ENCODE measurements at places on chromosomes 6 and 20.

DNA sequence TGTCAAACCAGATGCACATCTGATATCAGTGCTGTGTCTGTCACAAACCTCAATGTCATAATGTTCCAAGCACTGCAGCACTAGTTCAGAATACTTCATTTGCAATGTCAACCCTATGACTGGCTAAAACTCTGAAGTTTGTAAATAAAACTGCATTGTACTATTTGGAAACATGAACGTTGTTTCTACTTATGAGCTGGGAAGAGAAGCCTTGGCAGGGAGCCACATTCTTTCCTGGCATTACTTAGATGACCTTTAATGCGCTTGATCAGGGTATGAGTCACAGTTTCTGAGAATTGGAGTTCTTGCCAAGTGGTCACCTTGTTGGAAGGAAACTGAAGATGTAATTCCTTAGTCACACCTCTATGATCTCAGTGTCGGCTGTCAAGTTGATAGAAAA lies 664.8 kb upstream of the MMS22L start:
- peak; percentile 21 for DNase-seq

DNA sequence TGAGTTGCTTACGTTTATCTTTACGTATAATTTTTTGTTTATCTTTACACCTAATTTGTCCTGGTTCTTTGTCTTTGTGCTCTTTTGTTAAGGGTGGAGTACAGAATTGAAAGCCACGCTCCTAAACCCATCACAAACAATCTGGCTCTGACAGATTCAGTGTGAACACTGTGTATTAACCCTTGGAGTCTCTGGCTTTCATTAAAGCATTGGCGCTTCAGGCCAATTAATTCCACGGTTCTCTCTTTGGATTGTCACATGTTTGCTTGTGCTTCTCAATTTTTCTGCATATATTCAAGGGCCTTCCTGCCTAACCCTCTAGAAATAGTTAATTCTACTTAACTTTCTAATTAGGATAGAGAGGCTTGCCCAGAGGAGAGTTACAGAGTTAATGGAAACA lies 38.6 kb downstream of the NKX2-4 start:
- DNase-seq: no peak

DNA sequence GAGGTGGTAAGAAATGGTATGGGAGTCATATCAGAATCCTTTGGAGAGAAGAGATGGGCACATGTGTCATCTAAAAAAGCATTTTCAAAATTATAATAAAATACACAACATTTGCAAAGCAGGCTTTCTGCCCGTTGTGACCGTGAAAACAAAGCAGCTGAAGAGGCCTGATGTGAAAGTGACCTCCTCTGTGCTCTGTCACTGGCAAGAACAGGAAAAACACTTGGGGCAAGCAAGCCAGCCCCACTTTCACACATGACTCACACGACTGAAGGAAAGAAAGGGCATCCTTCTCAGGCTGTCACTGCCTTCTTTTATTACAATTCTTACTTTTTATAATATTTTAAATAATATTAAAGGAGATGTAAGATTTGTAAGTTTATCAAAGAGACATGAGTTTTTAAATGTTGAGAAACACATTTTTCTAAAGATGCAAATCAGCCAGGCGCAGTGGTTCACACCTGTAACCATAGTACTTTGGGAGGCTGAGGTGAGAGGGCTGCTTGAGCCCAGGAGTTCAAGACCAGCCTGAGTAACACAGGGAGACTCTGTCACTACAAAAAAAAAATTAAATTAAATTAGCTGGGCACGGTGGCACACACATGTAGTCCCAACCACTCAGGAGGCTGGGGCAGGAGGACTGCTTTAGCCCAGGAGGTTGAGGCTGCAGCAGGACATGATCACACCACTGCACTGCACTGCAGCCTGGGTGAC lies 143.7 kb downstream of the BTBD9 start:
- no peak for DNase-seq

GRCh38 chr6:158910484-158911440 lies 89.2 kb downstream of the RSPH3 start:
- DNase-seq: peak; percentile 65

DNA sequence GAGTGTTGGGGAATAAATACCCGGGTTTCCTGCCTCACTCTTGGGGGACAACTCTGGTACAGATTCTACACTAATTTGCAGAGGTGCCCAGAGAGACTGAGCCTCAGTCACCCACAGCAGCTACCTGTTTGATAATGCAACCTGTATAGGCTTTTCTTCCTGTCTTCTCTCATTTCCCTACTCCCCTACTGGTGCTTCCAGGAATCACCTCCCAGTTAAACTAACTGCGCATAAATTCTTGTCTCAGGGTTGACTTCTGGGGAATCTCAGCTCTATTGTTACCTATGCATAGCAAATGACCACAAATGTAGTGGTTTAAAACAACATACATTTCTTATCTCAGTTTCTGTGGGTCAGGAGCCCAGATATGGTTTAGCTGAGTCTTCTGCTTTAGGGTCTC lies 11.3 kb downstream of the OCSTAMP start:
- no peak for DNase-seq

- DNase-seq: no peak
Measured at GRCh38 chr20:1163105-1163504, 21.7 kb downstream of the TMEM74B start.

DNA sequence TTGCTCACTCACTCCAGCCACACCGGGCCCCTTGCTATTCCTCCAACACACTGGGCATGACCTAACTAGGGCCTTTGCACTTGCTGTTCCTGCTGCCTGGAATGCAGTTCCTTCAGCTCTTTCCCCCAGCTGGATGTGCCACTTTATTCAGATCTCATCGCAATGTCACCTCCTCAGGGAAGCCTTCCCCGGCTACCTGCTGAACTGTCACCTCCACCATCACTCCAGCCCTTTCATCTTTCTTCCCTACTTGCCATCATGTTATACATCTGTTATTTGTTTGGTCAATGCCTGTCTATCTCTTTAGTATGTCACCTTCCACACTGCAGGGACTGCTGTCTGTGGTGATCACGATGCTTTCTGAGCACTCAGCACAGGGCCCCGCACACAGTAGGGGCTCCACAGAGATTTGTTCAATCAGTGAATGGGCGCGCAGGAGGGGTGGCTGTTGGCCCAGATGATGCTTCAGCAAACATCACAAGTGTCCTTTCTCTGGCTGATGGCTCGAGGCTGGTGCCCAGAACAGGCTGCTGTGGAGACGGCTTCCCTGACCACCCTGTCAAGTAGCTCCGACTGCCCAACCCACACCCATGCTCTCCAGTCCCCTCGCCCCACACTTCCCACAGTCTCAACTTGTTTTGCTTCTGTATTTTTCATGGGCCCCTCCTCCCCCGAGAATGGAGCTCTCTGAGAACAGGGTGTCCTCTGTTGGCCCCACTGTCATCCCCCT lies 31.8 kb downstream of the CEBPB start:
- DNase-seq: no peak

GRCh38 chr6:34810936-34811632 lies 19.2 kb downstream of the BLTP3A start:
- DNase-seq: no peak

GRCh38 chr6:109002051-109002697 lies 92.5 kb downstream of the SESN1 start:
- no peak for DNase-seq

- DNase-seq: no peak
Measured at GRCh38 chr6:36857325-36857724, 17.3 kb downstream of the PPIL1 start.

DNA sequence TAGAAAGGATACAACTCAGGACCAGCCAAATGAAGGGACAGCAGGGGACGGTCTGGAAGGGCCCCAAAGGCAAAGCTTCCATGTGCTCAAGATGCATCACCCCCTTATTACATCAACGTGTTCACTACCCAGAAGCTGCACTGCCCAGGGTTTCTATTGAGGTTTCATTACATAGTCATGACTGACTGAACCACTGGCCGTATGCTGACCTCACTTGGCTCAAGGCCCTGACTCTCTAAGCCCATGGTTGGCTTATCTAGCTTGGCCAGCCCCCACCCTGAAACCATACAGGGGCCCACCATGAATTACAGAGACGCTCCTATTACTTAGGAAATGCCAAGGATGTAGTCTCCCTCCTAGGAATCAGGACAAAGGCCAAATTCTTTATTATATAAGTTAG lies 179.4 kb downstream of the FOXC1 start:
- DNase-seq: no peak

GRCh38 chr20:19936466-19937200 lies 80.5 kb upstream of the NAA20 start:
- DNase-seq: no peak

DNA sequence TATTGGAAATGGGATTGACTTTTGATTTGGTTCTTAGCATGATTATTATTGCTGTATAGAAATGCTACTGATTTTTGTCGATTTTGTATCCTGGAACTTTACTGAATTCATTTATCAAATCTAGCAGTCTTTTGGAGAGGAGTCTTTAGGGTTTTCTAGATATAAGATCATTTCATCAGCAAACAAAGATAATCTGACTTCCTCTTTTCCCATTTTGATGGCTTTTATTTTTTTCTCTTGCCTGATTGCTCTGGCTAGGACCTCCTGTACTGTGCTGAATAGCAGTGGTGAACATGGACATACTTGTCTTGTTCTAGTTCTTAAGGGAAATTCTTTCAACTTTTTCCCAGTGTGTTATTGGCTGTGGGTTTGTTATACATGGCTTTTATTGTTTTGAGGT lies 64.6 kb downstream of the ZC2HC1B start:
- no peak for DNase-seq

- no peak for DNase-seq
Measured at GRCh38 chr20:12698817-12699216, 310.0 kb upstream of the SPTLC3 start.

DNA sequence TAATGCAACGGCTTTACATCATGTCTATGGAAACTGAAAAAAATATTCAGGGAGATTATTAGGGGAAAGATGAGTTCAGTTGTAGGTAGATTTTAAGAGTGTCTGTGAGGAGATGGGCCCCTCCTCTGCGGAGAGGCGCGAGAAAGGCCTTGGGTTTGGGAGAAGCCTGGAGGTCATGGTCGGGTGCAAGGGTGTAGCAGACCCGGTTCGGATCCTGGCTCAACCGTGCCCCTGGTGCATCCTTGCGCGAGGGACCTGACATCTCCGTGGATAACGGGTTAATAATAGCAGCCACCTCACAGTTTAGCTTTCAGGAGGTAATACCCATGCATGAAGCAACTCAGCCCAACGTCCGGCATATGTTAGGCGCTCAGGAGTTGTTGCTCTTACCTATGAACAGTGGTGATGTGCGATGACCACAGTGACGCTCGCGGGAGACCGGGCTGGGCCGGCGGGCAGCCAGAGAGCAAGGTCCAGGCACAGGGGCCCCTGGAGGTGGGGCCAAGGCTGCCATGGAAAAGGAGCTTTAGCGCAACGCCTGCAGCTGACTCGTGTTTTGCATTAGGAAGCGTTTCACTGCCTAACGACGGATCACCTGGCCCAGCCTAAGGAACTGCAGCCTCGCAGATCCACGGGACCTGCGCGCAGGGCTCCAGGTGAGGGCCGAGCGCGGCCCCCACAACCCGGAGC lies 146.4 kb upstream of the ARID1B start:
- no peak for DNase-seq

DNA sequence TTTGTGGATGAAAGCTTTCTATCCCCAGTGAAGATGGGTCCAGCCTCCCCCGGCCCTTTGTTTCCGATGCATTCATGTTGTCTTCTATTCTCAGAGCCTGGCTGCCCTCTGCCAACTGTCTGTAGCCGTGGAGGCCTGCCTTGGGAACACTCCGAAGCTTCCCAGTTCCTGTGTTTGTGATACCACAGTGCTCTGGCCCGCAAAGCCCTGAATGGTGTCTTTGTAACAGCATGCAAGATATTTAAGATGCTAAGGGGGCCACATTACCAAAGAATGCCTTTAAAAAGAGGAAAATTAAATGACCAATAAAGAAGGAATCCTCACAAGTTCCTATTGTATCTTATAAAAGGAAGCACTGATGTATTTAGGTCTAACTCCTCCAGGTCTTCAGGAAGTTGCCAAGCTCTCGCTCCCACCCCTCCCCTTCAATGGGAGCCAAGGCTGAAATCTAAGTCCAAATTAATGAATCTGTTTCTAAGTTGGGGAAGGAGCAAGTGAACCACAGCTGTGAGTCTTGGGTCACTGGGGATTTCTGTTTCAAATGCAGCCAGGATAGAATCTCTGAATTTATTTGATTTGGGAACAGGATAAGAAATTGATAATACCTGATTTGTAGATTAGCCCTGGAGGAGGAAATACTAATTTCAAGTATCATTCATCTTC lies 596.1 kb downstream of the QKI start:
- DNase-seq: no peak

- DNase-seq: no peak
Measured at GRCh38 chr6:156402227-156402626, 375.0 kb upstream of the ARID1B start.

GRCh38 chr6:57301757-57302156 lies 15.7 kb upstream of the PRIM2 start:
- DNase-seq: no peak

- no peak for DNase-seq
Measured at GRCh38 chr20:62702895-62703852, 5.5 kb upstream of the NTSR1 start.

- no peak for DNase-seq
Measured at GRCh38 chr6:32176476-32177182, 745 bp upstream of the AGPAT1 start.

DNA sequence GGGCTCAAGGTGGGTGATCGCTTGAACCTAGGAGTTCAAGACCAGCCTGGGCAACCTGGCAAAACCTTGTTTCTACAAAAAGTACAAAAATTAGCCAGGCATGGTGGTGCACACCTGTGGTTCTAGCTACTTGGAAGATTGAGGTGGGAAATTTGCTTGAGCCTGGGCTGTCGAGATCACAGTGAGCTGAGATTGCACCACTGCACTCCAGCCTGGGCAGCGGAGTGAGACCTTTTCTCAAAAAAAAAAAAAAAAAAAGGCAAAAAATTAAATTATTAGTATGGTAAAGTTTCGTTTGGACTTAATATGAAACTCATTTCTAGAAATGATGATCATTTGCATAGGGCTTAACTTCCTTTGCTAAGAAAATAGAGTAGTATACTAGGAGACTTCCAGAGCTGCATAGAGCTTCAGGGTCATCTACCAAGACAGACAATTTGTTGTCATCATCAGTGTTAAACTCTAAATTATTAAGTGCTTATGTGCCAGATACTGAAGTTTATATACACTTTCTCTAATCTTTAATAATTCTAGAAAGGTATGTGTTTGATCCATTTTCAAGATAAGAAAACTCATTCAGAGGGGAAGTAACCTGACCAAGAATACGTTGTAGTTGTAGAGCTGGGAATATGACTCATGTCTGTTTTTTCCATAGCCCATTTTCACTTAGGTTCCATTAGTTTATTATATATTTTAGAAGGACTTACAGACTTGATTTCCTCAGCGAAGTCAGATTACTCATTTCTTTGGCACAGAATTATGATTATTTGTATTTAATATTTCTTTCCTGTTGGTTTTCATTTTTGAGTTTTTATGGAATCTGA lies 84.5 kb downstream of the SLC16A10 start:
- no peak for DNase-seq

GRCh38 chr6:41200901-41201763 lies at the start of gene TREML2:
TSS of gene TREML2 (minus strand) at chr6:41201149. CDS start at chr6:41201008, 141 bp downstream.
- DNase-seq: no peak

DNA sequence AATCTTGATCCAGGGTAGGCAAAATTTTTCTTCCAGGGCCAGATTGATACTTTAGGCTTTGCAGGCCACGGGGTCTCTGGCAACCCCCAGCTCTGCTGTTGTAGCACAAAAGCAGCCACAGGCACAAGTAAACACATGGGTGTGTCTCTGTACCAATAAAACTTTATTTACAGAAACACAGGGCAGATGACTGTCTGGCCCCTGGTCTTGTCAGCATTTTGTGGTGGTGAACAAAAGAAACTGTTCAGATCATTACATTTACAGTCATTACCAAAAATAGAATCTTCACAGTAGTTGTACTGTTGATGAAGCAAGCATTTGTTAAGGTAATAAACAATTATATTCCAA lies 45.0 kb upstream of the KIF25 start:
- no peak for DNase-seq

GRCh38 chr20:20731945-20732296 lies 19.5 kb upstream of the RALGAPA2 start:
- no peak for DNase-seq
